ENCODE measurements at places on chromosomes 7 and 10.

DNA sequence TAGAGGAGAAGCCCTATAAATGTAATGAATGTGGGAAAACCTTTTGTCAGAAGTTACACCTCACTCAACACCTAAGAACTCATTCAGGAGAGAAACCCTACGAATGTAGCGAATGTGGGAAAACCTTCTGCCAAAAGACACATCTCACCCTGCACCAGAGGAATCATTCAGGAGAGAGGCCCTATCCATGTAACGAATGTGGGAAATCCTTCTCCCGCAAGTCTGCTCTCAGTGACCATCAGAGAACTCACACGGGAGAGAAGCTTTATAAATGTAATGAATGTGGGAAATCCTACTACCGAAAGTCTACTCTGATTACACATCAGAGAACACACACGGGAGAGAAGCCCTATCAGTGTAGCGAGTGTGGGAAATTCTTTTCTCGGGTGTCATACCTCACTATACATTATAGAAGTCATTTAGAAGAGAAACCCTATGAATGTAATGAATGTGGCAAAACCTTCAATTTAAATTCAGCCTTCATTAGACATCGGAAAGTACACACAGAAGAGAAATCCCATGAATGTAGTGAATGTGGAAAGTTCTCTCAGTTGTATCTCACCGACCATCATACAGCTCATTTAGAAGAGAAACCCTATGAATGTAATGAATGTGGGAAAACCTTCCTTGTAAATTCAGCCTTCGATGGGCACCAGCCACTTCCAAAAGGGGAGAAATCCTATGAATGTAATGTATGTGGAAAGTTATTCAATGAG, 18.9 kb downstream of the RBAK start:
- no peak for DNase-seq

DNA sequence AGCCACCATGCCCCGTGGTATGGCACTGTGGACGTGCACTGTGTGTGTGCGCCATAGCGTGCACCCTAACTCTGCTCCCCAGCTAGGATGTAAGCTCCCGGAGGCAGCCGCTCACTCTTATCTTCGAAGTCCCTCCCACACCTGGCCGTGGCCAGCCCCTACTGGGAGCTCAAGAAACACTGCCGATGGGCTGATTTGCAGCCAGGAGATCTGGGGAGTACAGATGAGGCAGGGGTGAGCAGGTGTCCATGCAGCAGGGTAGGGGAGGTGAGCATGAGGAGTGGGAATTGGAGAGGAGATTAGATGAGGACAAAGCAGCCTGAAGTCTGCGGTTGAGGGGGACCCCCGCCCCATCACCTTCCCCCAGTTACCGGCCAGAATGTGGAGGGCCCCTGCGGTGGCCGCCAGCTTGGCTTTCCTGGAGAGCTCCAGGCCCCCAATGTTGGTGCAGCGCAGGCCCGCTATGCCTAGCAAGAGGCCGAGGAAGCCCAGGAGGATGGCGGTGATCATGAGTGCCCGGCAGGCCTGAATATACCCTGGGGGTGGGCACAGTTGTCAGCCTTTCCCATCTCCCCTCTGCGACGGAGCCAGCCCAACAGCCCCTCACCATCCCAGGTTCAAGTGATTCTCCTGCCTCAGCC, 3.6 kb downstream of the CLDN15 start:
- no peak for DNase-seq

- DNase-seq, result no peak
These were observed 204.1 kb downstream of the TRIL start for GRCh38 chr7:28754027-28754426.

GRCh38 chr10:56586461-56586891, 225.4 kb upstream of the ZWINT start:
- DNase-seq, result no peak

- no peak for DNase-seq
These were observed 17.1 kb downstream of the ODAD2 start for GRCh38 chr10:27981744-27982143.

DNA sequence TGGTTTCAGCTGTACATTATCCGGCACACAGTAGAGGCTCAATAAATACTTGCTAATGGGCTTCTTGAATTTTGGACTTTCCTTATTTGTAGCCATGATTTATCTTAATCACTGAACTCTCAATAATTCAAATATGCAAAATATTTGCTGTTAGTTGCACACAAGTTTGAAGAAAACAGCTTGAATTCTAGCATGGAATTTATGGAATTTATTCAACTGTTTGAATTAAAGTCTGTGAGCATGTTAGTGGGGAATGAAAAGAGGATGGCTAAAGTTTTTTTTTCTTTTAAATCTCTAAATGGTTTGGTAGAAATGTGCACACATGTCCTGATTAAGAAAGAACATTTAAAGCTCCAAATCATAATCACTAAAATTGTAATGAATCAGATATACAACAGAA, 42.5 kb downstream of the SIRT1 start:
- no peak for DNase-seq

GRCh38 chr7:157520249-157520648, 183.4 kb downstream of the DNAJB6 start:
- DNase-seq, result no peak

DNA sequence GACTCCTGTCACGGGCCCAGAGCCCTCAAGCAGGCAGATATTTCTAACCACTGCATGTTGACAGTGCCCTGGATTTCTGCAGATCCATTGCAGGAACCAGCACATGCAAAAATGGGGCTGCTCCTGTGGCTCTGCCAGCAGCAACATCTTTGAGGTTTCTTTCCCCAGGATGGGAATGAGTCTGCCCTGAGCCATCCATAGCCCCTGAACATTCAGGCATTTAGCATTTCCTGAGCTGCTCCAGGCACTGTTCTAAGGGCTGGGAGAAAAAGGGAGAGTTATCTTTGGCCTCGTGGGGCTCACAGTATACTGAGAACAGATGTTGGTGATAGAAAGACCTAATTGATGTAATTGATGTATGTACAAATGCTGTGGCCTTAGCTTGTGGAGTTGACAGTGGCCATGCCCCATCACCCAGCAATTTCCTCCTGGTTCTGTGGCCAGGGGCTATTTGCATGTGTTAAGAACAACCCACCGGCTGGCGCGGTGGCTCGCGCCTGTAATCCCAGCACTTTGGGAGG, 66.0 kb upstream of the LRRC4 start:
- no peak for DNase-seq

- no peak for DNase-seq
These were observed 7.3 kb downstream of the AGFG2 start for GRCh38 chr7:100546129-100546925.

GRCh38 chr10:96470116-96470743, 43.5 kb downstream of the TLL2 start:
- DNase-seq, result no peak

GRCh38 chr10:88473989-88474883, 108.9 kb downstream of the RNLS start:
- DNase-seq, result no peak

DNA sequence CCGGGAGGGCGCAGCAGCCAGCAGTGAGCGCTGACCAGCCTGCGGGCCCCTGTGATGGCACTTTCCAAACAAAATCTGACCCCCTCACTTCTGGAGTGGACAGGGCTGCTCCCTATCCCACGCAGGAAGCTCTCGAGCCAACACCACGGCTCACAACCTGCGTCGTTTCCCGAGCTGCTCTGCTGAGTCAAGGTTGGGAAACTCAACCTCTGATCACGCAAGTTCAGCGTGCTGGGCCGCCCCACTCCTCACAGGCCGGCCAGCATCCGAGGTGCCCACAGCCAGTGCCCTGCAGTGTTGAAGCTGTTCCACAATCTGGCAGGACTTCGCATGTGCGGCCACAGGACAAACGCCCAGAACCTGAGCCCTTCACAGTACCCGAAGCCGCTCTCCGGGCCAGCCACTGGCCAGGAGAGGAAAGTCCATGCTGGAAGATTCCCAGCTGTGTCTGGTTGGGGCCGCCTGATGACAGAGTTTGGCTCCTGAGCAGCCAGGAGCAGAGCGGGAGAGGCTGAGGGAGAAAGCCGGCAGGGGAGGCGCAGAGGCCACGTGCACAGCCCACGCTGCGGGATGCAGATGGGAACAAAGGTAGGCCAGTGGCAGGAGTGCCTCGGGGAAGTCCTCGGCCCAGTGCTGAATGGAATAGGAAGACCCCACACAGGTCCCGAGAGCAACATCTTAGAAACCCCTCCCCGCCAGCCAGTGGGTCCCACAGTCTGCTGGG, 263.3 kb upstream of the TCERG1L start:
- no peak for DNase-seq

- no peak for DNase-seq
These were observed at the start of gene ETV1 for GRCh38 chr7:13989126-13989948. Gene ETV1, minus strand, starts transcription at chr7:13989666. Its CDS starts 614 bp downstream, at chr7:13989052.

All from GDM1 (cell line).